ENCODE measurements at places on chromosomes 11 and 22.
A peak's percentile ranks its signal among the peaks of the same experiment; 100 is the strongest.

GRCh38 chr11:72779495-72780128, 14.2 kb downstream of the STARD10 start:
- no peaks in the 10 kb centered on the region for H3K36me3 ChIP-seq
- no peak overlapping the region for H3K4me3 ChIP-seq
- H3K27me3 ChIP-seq: no peaks in the 10 kb centered on the region
- peak overlapping the region; percentile 75 for H3K27ac ChIP-seq

DNA sequence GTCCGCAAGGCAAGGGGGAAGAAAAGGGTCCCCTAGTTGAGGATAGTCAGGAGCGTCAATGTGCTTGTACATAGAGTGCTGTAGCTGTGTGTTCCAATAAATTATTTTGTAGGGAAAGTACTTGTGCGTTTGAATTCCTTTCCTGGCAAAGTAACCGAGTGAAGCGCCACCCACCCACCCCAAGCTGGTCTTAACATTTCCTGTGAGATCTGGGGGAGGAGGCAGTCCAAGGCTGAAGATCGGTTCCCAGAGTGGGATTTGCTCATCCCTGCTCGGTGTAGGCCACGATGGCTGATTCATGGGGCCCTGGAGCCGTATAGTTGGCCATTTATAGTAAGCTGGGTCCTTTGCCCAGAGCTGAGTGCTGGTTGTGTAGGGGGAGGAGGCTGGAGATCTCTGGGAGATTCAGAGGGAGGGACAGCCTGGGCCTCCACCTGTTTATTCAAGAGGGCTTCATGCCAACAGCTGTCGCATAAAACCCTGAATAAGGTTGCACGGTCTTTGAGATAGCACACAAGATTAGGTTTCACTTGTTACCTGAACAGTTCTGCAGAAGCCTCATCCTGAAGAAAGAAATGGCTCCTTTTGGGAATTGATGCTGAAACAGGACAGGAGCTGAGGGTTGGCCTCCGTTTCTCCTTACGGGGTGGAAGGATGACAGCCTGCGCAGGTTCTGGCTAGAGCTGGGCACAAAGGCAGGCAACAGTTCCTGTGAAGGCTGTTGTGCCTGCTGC, 2.4 kb downstream of the ATF4 start:
- H3K4me1 ChIP-seq: peaks cover 72% of the 10 kb centered on the region
- no peak for DNase-seq
- no peaks in the 10 kb centered on the region for H3K27me3 ChIP-seq
- no peaks in the 10 kb centered on the region for H3K36me3 ChIP-seq

DNA sequence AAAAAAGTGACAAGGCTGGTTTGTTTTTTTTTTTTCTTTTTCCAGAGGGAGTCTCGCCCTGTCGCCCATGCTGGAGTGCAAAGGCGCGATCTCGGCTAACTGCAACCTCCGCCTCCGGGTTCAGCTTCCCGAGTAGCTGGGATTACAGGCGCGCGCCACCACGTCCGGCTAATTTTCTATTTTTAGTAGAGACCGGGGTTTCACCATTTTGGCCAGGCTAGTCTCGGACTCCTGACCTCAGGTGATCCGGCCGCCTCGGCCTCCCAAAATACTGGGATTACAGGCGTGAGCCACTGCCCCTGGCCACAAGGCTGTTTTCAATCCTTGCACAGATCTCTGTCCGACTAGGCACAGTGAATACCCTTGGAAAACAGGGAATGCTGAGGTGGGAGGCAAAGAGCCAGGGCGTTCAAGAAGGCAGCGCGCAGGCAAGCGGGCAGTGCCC, 566 bp downstream of the ATP6V1E1 start:
- peaks cover 35% of the 10 kb centered on the region for H3K4me1 ChIP-seq
- peak; percentile 91 for DNase-seq
- no peaks in the 10 kb centered on the region for H3K36me3 ChIP-seq
- peak overlapping the region; percentile 93 for H3K27ac ChIP-seq
- no peaks in the 10 kb centered on the region for H3K27me3 ChIP-seq
- H3K4me3 ChIP-seq: peak overlapping the region; percentile 86

DNA sequence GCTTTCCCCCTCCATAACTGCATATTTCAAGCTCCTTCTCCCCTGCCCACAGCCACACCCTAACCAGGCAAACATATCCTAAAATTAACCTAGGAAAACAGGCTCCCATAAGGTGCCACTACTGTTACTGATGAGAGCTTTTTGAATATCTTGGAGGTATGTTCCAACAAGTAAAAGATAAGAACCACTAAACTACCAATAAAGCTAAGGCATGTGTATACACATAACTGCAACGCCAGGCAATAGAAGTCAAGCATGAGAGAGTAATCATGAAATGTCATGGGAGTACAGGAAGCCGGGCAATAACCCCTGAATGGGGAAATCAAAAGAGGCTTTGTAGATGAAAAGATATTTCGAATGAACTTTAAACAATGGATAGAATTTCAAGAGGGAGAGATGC, 9.3 kb downstream of the MMP13 start:
- no peaks in the 10 kb centered on the region for H3K27me3 ChIP-seq
- peaks cover under 1% of the 10 kb centered on the region for H3K4me1 ChIP-seq
- H3K4me3 ChIP-seq: no peak overlapping the region
- H3K27ac ChIP-seq: no peak overlapping the region

DNA sequence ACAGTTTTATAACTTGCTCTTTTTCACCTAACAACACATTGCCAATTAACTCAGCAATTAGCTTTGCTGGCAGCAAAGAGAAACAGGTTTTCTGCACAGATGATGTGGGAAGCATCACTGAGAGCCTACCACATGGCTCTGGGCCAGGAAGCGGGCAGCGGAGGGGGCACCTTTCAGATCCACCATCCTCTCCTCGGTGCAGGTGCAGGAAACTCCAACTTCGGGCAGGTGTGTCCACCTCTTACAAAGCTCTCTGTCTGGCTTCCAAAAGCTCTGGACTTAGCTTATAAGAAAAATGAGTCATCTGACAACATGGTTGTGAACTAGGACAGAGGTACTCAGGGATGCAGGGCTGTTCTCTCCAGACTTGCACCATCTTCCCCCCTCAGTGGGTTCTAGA, 77.0 kb downstream of the RPS6KA4 start:
- H3K4me3 ChIP-seq: no peak overlapping the region
- H3K27me3 ChIP-seq: no peaks in the 10 kb centered on the region
- no peak overlapping the region for H3K27ac ChIP-seq
- no peaks in the 10 kb centered on the region for H3K4me1 ChIP-seq
- DNase-seq: no peak
